ENCODE measurements at places on chromosomes 1 and 21.

GRCh38 chr1:156795374-156795733 lies 21.3 kb downstream of the SH2D2A start:
- H3K4me1 ChIP-seq, result no peaks in the 10 kb centered on the region
- H3K27me3 ChIP-seq, result no peaks in the 10 kb centered on the region
- no peak overlapping the region for H3K4me3 ChIP-seq
- no peak for DNase-seq
- no peak overlapping the region for H3K27ac ChIP-seq
- peaks cover 89% of the 10 kb centered on the region for H3K36me3 ChIP-seq

GRCh38 chr1:151918819-151919610 lies 9.7 kb upstream of the THEM4 start:
- H3K27me3 ChIP-seq, result no peaks in the 10 kb centered on the region
- no peaks in the 10 kb centered on the region for H3K36me3 ChIP-seq
- DNase-seq, result no peak
- no peak overlapping the region for H3K27ac ChIP-seq
- no peaks in the 10 kb centered on the region for H3K4me1 ChIP-seq

DNA sequence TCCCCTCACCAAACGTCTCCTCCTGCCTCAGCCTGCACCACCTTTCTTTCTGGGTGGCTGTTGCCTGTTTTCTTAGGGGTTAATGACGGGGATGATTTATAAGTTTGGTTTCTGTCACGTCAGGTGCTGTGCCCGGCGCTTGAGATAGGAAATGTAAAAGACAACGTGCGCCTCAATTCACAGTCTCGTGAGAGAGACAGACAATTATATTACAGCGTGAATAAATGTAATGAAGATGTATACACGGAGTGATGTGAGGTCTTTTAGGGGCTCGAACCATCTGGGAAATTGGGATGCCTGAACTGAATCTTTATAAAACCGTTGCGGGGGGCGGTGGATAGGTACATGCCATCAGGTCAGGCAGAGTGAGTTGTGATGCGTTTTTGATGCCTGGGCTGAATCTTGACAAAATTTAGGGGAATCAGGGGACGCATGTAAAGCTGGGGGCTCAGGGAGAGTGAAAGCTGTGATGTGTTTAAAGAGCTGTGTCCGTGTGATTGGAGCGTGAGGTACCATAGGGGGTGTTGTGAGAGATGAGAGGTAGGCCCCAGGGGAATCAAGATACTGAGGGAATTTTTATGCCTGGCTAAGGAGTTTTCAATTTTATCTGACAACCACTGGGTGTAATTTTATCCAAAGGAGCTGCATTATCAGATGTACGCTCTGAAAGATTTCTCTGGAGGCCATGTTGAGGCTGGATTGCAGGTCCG lies 831 bp downstream of the TIPRL start:
- DNase-seq, result no peak
- H3K4me1 ChIP-seq, result 0 out of 2 replicates have a peak, but pooled peaks cover 3% of the 10 kb centered on the region
- no peaks in the 10 kb centered on the region for H3K27me3 ChIP-seq
- H3K36me3 ChIP-seq, result peaks cover 12% of the 10 kb centered on the region

DNA sequence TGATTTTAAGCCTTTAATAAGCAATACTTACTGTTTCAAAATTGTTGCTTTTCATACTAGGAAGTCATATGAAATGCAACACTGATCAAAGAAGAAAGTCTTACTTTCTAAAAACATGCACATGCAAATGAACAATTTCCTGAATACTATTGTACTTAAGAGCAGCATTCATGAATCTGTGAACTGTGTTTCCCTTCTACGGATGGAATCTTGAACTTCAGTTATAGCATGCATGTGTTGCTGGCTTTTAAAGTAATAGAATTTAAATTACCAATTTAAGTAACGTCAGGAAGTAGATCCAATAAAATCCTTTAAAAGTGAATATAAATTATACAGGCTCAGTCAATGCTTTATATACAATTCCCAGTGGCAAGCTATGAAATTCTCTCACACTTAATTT lies 348.9 kb downstream of the KCNT2 start:
- H3K27ac ChIP-seq, result no peak overlapping the region

- no peak overlapping the region for H3K27ac ChIP-seq
- H3K4me3 ChIP-seq, result no peak overlapping the region
- H3K36me3 ChIP-seq, result no peaks in the 10 kb centered on the region
These were observed 442.1 kb downstream of the PTBP2 start for GRCh38 chr1:97163591-97164275.

DNA sequence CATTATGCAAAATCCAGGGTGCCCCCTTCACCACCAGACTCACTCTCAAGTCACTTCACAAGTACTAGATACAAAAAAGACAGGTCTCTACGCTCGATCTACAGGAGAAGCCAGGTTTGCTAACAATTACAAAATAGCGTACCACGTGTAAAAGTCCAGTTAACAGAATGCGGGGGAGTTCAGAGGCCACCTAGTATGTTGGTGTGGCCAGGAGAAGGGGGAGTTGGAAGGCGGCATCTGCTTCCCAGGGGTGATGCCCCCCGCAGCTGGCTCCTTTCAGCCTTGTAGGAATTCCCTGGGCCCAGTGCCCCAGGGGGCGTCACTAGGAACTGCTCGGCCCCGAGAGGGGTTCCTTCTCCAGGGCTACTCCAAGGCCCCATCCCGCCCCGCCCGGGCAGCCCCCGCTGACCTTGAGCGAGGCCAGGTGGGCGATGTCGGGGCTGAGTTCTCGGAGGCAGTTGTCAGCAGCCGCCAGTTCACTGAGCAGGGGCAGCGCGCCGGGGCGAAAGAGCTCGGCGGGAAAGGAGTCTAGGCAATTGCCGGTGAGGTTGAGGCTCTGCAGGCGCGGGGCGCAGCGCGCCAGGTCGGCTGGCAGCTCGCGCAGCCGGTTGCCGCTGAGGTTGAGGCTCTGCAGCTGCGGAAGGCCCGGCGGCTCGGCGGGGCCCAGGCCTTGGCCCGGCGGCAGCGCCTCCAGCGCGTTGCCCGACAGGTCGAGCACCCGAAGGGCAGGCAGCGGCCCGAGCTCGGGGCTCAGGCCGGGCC lies 664 bp downstream of the LRRC47 start:
- H3K4me1 ChIP-seq, result peaks cover 16% of the 10 kb centered on the region
- H3K27ac ChIP-seq, result peak overlapping the region; percentile 49
- peaks cover 35% of the 10 kb centered on the region for H3K36me3 ChIP-seq
- DNase-seq, result no peak
- H3K4me3 ChIP-seq, result peak overlapping the region; percentile 97
- no peaks in the 10 kb centered on the region for H3K27me3 ChIP-seq

DNA sequence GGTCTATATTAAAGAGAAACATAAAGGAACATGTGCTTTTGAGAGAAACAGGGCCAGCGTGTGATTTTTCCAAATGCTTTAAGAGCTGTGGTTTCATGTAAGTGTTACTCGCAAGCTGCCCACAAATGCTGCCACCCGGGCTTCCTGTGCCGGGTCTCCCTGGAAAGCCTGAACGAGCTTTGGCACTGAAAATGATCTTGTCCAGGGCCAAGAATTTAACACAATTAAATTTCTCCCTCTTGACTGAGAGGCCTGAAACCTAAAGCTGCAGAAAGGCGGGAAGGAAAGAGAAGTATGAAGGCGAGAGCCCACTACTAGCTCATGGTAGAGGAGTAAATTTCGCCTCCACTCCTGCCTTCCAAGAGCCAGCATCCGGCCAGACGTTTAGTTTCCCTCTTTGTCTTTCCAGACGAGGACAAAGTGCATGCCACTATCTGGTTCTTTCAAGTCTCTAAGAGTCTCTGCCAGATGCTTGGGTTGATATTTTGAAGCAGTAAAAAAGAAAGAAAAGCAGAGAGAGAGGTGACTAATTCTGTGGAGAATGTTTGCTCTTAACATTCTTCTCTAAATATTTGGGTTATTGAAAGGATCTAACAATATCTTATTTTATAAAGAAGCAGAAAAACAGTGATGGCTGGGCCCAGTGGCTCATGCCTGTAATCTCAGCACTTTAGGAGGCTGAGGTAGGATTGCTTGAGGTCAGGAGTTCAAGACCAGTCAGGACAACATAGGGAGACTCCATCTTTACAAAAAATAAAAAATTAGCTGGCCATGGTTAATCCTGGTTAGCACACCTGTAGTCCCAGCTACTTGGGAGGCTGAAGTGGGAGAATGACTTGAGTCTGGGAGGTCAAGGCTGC lies 100.0 kb upstream of the HNRNPU start:
- peak overlapping the region; percentile 84 for H3K27ac ChIP-seq
- H3K4me1 ChIP-seq, result peaks cover 44% of the 10 kb centered on the region
- no peaks in the 10 kb centered on the region for H3K27me3 ChIP-seq
- peak overlapping the region; percentile 3 for H3K4me3 ChIP-seq
- DNase-seq, result peak; percentile 85

GRCh38 chr1:222995620-222996309 lies 147.3 kb downstream of the TLR5 start:
- no peak for DNase-seq
- no peaks in the 10 kb centered on the region for H3K27me3 ChIP-seq
- H3K36me3 ChIP-seq, result no peaks in the 10 kb centered on the region
- H3K4me1 ChIP-seq, result peaks cover 27% of the 10 kb centered on the region

DNA sequence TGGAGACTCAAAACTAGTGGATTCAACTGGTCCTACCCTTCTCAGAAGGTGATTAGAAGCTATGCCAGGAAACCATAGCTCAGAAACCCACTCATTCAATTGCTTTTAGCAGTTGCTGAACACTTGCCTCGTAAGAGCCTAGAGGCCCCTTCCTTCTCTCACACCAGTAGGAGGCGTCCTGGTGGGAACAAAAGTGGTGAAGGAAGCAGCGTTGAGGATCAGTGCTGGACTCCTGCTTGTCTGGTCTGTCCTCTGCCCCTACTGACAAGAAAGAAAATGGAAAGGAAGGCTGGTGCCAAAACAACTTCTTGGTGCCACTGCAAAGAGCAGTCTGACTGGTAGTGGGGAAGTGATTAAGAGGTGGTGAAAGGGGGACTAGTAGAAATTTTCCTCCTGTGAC lies 269.7 kb downstream of the LMO4 start:
- no peak overlapping the region for H3K27ac ChIP-seq
- no peaks in the 10 kb centered on the region for H3K36me3 ChIP-seq
- no peaks in the 10 kb centered on the region for H3K27me3 ChIP-seq
- H3K4me3 ChIP-seq, result no peak overlapping the region
- DNase-seq, result no peak

DNA sequence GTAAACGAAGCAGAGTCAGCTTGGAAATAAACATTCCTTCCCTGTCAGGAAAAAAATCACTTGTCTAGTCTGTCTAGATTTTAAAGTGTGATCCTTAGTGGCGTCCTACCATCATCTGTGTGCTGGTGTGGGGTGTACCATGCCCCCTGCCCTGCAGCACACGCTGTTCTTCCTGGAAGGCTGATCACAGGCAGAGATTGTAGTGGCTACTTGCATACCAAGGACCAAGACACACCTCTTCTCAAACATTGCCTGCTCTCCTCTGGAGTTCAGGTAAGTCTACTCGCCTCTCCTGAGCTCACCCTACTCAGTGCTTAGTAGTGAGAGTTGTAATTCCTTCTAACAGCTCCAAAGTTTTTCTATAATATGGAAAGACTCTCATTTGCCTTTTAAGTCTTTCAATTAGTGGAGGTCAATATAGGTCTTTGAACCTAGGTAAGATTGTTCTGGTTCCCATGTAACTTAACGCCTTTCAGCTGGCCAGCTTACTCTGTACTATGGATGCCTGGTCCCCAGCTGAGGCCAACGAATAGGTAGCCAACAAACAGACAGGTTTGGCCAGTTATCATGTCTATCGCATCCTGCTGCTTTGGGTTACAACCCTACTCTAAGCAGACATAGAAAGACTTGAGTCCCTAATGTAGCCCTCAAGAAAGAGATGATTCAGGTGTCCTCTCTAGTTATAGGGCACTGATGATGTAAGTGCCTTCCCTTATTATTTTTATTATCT lies 55.4 kb downstream of the XCL1 start:
- DNase-seq, result no peak
- H3K4me3 ChIP-seq, result no peak overlapping the region
- no peak overlapping the region for H3K27ac ChIP-seq
- no peaks in the 10 kb centered on the region for H3K27me3 ChIP-seq
- no peaks in the 10 kb centered on the region for H3K4me1 ChIP-seq

DNA sequence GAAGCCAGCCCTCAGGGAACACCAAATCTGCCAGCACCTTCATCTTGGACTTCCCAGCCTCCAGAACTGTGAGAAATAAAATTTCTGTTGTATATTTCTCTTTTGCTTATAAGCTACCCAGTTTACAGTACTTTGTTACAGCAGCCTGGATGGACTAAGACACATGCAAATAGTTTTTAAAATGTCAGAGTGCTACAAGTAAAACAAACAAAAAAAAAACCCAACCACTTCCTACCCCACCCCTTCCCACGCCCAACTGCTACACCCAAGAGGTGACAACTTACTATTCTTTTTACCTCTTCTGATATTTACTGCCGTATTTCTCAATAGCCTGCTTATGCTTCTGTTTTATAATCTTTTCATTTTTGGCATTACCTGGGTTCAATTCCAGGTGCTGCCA lies 8.6 kb upstream of the SPSB1 start:
- H3K4me3 ChIP-seq, result no peak overlapping the region
- no peak overlapping the region for H3K27ac ChIP-seq
- no peaks in the 10 kb centered on the region for H3K36me3 ChIP-seq
- no peak for DNase-seq
- H3K27me3 ChIP-seq, result no peaks in the 10 kb centered on the region

- no peaks in the 10 kb centered on the region for H3K4me1 ChIP-seq
- no peak for DNase-seq
- H3K36me3 ChIP-seq, result no peaks in the 10 kb centered on the region
- peaks cover 11% of the 10 kb centered on the region for H3K27me3 ChIP-seq
These were observed 36.8 kb upstream of the PLA2G2C start for GRCh38 chr1:20223106-20223505.

- no peak overlapping the region for H3K4me3 ChIP-seq
- peaks cover 42% of the 10 kb centered on the region for H3K4me1 ChIP-seq
- H3K27ac ChIP-seq, result no peak overlapping the region
These were observed 56.2 kb upstream of the EPS8L3 start for GRCh38 chr1:109819906-109820305.
